ENCODE measurements at places on chromosomes 7 and 10.

GRCh38 chr10:98400482-98400881, 14.5 kb downstream of the PYROXD2 start:
- DNase-seq = no peak

- no peak for DNase-seq
These were observed 411.6 kb downstream of the PARD3 start for GRCh38 chr10:34403512-34403911.

DNA sequence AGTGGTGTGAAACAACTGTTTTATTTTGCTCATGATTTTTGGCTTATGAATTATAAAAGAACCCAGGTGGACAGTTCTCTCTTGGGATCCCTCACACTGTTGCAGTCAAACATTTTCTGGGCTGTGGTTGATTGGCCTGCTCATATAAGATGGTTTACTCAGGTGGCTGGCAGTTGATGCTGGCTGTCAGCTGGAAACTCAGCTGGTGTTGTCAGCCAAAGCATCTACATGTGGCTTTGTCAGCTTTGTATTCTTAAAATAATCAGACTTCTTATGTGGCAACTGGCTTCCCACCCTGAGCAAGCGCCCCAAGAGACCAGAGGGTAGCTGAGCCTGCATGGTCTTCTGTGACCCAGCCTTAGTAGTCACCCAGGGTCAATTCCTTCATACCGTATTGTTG, 534.7 kb downstream of the NRG3 start:
- DNase-seq = no peak

GRCh38 chr10:96991313-96991841, 159.3 kb downstream of the LCOR start:
- DNase-seq = no peak

Measured in activated CD4-positive, alpha-beta T cell treated with anti-CD3 and anti-CD28 coated beads for 1 hour (primary cell).